Fibroblast of skin of left quadriceps (primary cell): ENCODE measurements at places on chromosomes 2 and 18.

GRCh38 chr2:11967946-11968465, 221.6 kb downstream of the LPIN1 start:
- DNase-seq: peak; percentile 61

GRCh38 chr2:28958689-28959088, 22.4 kb upstream of the TOGARAM2 start:
- peak; percentile 56 for DNase-seq

DNA sequence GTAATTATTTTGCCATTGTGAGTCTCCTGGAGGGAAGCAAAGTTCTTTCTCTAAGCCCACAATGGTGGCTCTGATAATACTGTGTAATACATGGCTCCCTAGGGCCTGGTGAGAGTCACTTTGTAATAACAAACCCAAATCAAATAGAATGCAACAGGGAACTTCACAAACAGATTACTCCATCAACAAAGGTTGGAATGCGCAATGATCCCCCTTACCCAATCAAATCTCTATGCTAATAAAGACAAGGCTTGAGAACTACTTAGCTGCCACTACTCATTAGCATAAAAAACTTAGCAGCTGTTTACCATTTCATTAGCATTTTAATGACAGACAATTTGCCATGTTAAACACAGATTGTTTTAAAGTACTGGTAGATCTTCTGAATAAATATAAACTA, 285.6 kb upstream of the SESTD1 start:
- no peak for DNase-seq

GRCh38 chr2:95009412-95009811, 16.1 kb upstream of the MAL start:
- DNase-seq: no peak
